ENCODE measurements at places on chromosomes 5 and 9.

DNA sequence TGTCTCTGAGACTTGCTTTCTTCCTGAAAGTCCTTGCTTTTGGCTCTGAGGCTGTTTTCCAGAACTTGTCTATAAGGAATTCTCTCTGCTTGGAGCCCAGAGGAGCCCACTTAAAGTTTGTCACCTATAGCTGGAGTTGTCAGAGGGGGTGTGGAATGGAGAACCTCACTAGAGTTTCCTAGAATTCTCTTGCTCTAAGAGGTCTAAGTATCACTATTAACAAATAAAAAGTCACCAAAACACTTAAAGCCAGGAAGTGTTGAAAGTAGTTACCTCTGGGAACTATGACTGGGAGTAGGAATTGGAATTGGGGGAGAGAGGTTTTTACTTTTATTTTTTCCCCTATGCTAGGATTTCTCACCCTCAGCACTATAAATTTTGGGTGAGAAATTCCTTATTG, 15.0 kb downstream of the SIT1 start:
- no peak for DNase-seq

DNA sequence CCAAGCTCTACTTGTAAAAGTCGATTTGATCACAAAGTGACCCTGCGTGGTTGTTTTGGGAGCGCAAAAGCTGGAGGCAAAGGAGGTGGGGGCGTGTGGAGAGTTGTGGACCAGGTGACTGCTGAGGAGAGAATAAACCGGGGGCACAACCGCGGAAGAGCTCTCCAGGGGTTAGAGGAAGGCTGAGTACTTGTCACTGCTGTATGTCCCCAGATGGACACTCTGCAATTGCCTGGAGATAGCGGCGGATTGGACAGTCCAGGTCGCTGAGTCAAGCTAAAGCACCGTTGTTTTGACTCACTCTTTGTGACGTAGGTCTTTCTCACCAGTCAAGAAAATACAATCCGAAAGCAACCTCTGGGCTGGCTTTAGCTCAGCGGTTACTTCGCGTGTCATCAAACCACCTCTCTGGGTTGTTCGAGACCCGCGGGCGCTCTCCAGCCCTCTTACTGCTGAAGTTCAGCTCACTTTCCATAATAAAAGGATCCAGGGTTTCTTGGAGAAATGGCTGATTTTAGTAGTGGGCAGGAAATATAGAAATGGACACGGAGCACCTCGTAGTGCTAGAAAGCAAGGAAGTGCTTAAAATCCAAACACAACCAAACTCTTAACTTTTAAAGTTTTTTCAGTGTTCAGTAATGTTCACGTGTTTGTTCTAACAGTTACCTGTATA, 25.7 kb downstream of the ZMAT2 start:
- no peak for DNase-seq

GRCh38 chr5:38541174-38541725, 15.2 kb downstream of the LIFR start:
- DNase-seq = no peak

- no peak for DNase-seq
Observed at GRCh38 chr9:86846656-86847055, 100.7 kb downstream of the GAS1 start.

DNA sequence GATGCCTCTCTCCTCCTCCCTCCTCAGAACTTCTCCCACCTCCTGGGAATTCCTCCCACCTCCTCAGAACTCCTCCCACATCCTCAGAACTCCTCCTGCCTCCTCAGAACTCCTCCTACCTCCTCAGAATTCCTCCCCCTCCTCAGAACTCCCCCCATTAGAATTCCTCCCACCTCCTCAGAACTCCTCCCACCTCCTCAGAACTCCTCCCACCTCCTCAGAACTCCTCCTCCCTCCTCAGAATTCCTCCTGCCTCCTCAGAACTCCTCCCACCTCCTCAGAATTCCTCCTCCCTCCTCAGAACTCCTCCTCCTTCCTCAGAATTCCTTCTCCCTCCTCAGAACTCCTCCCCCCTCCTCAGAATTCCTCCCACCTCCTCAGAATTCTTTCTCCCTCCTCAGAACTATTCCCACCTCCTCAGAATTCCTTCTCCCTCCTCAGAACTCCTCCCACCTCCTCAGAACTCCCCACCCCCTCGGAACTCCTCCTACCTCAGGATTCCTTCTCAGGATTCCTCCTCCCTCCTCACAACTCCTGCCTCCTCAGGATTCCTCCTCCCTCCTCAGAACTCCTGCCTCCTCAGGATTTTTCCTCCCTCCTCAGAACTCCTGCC, 23.9 kb downstream of the SLC46A2 start:
- DNase-seq = no peak

- DNase-seq = no peak
Observed at GRCh38 chr5:95392593-95393182, 1.5 kb downstream of the FAM81B start.

DNA sequence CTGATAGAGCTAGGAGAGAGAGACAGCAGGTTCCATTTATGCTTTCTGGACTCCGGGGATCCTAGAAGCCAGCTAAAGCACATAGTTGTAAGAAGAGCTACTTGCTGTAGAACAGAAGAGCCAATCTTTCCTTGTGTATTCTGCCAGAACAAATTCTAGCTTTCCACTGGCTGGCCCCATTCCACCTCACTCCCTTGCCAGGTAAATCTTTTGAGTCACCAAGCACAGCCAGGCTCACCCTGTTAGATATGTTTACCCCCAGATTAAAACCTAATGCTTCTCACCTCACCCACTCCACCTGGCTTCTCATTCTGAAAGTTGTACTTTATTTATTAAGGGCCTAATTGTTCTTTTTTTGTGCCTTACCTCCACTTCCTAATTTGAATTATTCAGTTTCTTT, 48.9 kb upstream of the CHD1 start:
- peak; percentile 69 for DNase-seq

GRCh38 chr5:143349177-143349576, 54.3 kb downstream of the NR3C1 start:
- no peak for DNase-seq

DNA sequence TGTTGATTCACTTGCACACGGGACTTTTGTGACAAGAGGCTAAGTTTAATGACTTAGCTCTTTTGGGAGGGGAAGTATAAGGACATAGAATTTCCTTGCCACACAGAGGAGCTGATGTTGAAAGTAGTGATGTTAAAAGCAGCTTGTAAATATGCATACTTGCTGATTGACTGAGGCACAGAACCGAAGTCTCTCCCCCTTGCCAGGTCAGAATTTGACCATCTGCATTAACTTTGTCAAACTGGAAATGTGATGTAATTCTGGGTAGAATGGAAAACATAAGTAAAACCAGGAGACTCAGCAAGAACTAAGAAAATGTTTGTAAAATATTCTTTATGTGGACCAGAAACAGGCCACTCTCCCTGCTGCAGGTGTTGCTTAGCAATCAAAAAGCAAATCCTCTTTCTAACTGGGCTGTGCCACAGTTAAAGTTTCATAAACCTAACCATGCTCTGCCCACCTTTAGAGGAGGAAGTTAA, 284.2 kb downstream of the NR3C1 start:
- DNase-seq = no peak

DNA sequence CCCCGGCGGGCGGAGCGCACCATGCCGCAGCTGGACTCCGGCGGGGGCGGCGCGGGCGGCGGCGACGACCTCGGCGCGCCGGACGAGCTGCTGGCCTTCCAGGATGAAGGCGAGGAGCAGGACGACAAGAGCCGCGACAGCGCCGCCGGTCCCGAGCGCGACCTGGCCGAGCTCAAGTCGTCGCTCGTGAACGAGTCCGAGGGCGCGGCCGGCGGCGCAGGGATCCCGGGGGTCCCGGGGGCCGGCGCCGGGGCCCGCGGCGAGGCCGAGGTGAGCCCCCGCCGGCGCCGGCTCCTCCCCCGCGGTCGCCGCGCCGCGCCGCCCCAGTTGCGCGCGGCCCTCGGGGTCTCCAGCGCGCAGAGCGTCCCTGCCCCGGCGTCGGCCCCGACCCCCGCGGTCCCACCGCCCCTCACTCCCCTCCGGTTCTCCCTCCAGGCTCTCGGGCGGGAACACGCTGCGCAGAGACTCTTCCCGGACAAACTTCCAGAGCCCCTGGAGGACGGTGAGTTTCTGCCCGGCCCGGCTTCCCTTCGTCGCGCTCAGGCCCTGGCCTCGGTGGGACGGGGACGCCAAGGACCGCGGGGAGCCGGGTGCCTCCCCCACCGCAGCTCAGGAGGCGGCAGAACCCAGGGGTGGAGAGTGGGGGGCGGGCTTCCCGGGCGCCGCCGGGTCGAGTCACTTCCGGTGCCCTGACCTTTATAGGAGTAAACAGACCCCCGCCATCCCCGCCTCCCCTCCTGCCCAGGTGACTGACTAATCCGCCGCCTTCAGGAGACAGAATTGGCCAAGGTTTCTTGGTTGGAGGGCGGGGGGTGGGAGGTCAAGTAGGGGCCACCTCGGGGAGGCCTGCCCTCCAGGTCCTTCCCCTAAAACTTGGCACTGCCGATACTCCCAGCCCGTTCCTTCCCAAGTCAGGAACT, 665 bp downstream of the TCF7 start:
- peak; percentile 36 for DNase-seq

- peak; percentile 42 for DNase-seq
Observed at GRCh38 chr9:136886610-136887597, 588 bp downstream of the TRAF2 start.

GRCh38 chr9:119868694-119869093, 499.5 kb upstream of the BRINP1 start:
- DNase-seq = no peak

DNA sequence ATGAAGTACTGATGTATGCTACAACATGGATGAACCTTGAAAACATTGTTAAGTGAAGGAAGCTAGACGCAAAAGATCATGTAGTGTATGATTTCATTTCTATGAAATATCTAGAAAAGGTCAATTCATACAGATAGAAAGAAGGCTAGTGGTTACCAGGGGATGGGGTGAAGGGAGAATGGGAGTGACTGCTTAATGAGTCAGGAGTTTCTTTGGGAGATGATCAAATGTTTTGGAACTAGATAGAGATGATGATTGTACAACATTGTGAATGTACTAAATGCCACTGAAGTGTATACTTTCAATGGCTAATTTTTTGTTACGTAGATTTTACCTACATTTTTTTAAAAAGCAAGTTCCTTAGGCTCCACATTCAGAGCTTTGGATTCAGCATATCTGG, 14.9 kb upstream of the DELE1 start:
- DNase-seq = no peak

GRCh38 chr5:142509026-142509425, 176.9 kb downstream of the FGF1 start:
- no peak for DNase-seq

- no peak for DNase-seq
Observed at GRCh38 chr9:2299843-2300205, 284.7 kb downstream of the SMARCA2 start.

- DNase-seq = no peak
Observed at GRCh38 chr5:168153876-168154270, 137.6 kb upstream of the WWC1 start.

- DNase-seq = no peak
Observed at GRCh38 chr9:114552706-114553105, 34.9 kb upstream of the ATP6V1G1 start.

DNA sequence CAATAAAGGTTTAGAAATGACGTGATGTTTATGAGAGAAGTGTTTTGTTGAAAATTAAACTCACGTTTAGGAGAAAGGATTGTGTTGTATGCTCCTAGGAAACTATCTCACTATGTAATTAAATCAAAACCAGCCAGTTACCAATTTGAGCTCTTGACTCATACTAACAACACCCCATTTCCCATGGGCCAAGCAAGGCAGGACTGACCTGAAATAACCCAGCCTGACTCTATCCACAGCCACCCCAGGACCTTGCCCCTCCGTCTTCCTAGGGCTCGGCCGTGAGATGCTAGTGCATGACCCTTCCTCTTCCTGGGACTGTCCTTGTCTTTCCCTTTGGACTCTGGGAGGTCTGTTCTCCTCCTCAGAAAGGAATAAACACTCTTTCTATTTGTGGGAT, 16.4 kb downstream of the TLR4 start:
- no peak for DNase-seq

DNA sequence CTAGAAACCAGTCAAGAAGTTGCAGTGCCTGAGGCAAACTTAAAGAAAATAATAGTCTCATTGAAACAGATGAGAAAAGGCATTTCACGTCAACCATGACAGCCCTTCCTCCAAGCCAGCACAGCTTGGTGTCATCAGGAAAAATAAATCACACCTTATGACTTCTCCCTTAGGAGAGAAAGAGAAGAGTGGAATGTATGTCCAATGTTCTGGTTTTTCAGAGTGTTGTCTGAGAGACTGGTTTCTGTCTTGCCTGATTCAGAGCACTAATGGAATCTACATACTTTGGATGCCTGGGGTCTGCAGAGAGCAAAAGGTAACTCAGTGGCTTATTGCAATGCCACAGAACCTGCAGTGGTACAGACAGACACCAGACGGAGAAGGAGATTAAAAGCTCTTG, 105.5 kb upstream of the PDE4D start:
- DNase-seq = no peak

DNA sequence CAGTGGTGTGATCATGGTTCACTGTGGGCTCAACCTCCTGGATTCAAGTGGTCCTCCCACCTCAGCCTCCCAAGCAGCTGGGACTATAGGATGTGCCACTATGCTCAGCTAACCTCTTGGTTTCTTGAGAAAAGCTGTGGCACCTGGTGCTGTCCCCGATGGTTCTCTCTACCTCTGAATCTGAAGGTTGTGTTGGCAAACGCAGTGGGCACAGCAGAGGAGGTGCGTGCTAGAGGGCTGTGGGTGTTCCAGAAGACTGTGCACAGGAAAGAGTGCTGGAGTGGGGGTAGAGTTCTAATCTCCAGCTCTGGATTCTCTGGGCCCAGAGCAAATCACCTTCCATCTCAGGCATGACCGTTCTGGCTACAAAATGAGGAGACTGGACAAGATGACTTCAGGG, 12.5 kb downstream of the RGS3 start:
- no peak for DNase-seq

DNA sequence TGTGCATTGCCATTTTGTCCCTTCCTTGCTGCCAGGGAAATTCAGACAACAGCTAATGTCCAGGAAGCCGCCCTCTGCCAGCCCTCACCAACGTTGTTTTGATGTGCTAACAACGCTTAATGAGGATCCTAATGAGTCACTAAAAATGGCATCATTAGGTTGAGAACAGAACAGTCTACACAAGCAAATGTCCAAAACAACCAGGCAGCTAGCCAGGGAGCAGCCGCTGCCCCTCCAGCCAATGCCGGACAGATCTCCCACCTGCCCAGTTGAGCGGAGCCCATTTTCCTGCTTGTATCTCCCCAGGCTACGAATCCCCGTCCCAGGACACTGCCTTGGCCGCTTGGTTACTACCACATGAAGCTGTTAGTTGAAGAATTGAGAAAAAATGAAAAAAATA, 40.4 kb upstream of the UNC5A start:
- peak; percentile 6 for DNase-seq
